ENCODE measurements at places on chromosomes 3 and 15. TPM values are rescaled to one million over a fixed set of nuclear protein-coding genes. Genes with fewer than 3 reads are reported as not detected.

- H3K27ac ChIP-seq: no peak overlapping the region
- no peak for DNase-seq
- H3K4me1 ChIP-seq: no peaks in the 10 kb centered on the region
- no peaks in the 10 kb centered on the region for H3K27me3 ChIP-seq
These were observed 32.1 kb downstream of the UBE2E2 start for GRCh38 chr3:23235264-23235663.

DNA sequence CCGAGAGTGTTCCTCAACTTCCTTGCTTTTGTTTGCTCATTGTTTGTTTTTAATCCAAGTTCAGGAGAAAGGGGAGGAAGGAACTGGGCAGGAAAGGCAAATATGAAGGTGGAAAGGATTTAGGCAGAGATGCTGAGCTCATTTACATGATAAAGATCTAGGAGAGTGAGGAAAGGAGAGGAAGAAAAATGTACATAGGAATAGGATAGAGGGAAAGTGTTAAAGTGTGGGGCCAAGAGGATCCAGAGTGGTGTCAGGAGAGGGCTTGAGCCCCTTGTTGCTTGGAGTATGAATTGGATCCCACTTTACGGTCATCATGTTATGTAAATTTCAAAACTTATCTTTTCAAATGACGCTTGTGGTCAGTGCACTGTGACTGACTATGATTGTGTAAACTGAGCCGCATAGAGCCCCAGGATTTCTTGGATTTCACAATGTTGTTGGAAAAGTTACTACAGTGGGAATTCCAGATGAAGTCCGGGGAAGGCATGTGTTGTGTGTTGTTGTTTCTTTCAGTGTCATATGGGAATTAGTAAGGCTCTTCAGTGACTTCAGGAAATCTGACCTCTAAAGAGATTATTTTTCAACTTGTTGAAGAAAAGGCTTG lies 15.0 kb upstream of the PLD1 start:
- no peak overlapping the region for H3K4me3 ChIP-seq
- peak; percentile 86 for DNase-seq
- peaks cover 22% of the 10 kb centered on the region for H3K4me1 ChIP-seq
- no peaks in the 10 kb centered on the region for H3K27me3 ChIP-seq
- no peaks in the 10 kb centered on the region for H3K36me3 ChIP-seq

DNA sequence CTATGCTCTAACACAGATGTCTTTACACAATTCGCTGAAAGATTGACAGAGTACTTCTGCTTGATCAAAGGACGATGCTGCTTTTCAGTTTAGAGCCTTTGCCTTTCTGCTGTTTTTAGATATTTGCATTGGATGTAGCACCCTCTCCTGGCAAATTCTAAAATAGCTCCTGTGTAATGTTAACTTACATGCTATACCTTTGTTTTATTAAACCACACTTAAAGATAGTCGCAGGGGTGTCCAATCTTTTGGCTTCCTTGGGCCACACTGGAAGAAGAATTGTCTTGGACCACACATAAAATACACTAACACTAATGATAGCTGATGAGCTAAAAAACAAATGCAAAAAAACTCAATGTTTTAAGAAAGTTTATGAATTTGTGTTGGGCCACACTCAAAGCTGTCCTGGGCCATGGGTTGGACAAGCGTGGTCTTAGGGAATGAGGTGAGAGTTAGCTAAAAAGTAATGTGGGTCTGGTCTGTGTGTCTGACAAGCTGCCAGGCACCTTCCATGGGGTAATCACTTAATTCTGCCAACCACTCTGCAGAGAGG lies 62.9 kb downstream of the ATG7 start:
- no peak overlapping the region for H3K27ac ChIP-seq
- H3K27me3 ChIP-seq: no peaks in the 10 kb centered on the region
- peak; percentile 81 for DNase-seq
- H3K36me3 ChIP-seq: peaks cover 3% of the 10 kb centered on the region
- no peaks in the 10 kb centered on the region for H3K4me1 ChIP-seq

- H3K27ac ChIP-seq: peak overlapping the region; percentile 81
- no peaks in the 10 kb centered on the region for H3K36me3 ChIP-seq
These were observed 133.3 kb downstream of the TBC1D2B start for GRCh38 chr15:77944002-77944867.

GRCh38 chr3:105083945-105084344 lies 282.8 kb upstream of the ALCAM start:
- H3K27ac ChIP-seq: no peak overlapping the region
- no peak for DNase-seq
- H3K4me3 ChIP-seq: no peak overlapping the region
- H3K36me3 ChIP-seq: no peaks in the 10 kb centered on the region
- H3K4me1 ChIP-seq: no peaks in the 10 kb centered on the region
- no peaks in the 10 kb centered on the region for H3K27me3 ChIP-seq

DNA sequence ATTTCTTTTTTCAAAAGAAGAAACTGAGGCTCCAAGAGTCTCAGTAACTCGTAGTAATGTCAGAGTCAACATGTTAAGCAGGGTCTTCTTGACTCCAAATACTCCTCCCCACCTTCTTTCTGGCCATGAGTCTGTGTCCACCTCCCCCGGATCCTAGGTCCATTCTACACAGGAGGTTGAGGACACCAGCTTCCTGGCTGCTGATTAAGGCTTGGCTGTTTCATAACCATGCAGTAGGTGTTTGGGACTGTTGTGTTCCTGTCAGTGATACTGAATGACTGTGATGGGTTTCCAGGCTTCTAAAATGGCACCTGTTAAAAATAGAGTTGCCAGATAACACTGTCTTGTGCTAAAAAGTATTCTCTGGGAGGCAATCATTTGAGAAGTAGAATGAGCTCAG lies 130.8 kb upstream of the IL12A start:
- no peak for DNase-seq
- peaks cover 47% of the 10 kb centered on the region for H3K4me1 ChIP-seq
- no peaks in the 10 kb centered on the region for H3K36me3 ChIP-seq
- peak overlapping the region; percentile 16 for H3K27ac ChIP-seq
- H3K4me3 ChIP-seq: no peak overlapping the region

- DNase-seq: no peak
- no peak overlapping the region for H3K4me3 ChIP-seq
- H3K27me3 ChIP-seq: no peaks in the 10 kb centered on the region
- peaks cover 7% of the 10 kb centered on the region for H3K4me1 ChIP-seq
- H3K27ac ChIP-seq: no peak overlapping the region
- no peaks in the 10 kb centered on the region for H3K36me3 ChIP-seq
These were observed 31.5 kb upstream of the MECOM start for GRCh38 chr3:169695031-169695430.

The TTBK2 gene
- polyA plus RNA-seq: 9.7 TPM

The GRK7 gene
- polyA plus RNA-seq: 0.05 TPM

The PLD1 gene
- polyA plus RNA-seq: 17.6 TPM

The MYO1E gene
- 39.5 TPM for polyA plus RNA-seq

Data from muscle of leg (tissue), 16 donors.